ENCODE measurements at places on chromosomes 6 and 20.

DNA sequence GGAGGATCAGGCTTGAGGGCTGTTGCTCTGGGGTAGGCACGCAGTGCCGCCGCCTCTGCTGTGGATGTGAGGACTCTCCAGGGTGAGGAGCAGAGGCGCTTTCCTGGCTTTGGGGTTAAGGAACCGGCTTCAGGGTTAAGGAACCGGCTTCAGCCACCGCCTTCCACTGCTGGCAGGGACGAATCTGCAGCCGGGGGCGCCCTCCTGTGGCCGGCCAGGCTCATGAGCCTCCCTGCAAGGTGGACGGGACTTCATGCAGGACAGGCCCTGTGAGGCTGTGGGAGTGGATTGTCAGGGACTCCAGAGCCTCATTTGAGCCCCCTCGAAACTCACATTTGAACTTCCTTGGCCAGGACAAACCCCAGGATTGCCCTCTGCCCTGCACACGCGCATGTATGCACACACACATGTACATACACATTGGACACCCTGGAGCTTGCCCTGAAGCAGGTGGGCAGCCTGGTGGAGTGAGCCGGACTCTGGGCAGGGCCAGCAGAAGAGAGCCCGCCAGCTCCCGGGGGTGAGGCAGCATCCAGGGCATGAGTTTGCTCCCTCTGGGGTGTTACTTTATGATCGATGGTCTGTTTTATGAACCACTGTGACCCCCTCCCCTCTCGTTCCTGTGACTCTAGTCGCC is 146.9 kb downstream of the PHACTR3 start:
- DNase-seq: peak; percentile 33

GRCh38 chr6:142722012-142722411 is 223.0 kb downstream of the HIVEP2 start:
- no peak for DNase-seq

DNA sequence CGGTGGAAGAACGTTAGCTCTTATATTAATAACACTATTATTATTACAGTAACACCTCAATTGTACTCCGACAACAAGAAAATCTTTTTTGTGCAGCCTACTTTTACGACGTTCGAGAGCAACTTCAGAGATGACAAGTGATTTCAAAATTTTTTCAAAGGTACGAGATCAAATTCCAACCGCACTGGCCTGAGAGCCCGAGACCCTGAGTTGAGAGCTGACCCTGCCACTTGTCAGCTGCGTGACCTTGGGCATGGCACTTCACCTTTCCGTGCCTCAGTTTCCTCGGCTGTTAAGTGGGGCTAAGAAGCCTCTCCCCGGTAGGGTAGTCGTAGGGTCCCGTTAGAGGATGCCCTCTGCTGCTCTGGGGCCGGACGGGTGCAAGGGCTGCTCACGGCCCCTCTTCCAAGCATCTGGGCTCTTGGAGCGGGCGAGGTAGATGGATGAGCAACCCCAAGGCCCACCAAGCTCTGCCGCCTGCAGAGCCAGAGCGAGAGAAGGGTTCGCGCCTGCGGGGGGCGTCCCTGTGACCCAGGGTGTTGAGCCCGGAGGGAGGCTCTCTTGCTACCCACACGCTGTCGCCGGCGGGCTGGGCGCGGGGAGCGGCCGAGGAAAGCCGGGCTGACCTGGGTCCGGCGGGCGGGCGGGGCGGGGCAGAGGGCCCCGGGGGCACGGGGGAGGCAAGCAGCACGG is 510 bp downstream of the NDRG3 start:
- DNase-seq: peak; percentile 16

DNA sequence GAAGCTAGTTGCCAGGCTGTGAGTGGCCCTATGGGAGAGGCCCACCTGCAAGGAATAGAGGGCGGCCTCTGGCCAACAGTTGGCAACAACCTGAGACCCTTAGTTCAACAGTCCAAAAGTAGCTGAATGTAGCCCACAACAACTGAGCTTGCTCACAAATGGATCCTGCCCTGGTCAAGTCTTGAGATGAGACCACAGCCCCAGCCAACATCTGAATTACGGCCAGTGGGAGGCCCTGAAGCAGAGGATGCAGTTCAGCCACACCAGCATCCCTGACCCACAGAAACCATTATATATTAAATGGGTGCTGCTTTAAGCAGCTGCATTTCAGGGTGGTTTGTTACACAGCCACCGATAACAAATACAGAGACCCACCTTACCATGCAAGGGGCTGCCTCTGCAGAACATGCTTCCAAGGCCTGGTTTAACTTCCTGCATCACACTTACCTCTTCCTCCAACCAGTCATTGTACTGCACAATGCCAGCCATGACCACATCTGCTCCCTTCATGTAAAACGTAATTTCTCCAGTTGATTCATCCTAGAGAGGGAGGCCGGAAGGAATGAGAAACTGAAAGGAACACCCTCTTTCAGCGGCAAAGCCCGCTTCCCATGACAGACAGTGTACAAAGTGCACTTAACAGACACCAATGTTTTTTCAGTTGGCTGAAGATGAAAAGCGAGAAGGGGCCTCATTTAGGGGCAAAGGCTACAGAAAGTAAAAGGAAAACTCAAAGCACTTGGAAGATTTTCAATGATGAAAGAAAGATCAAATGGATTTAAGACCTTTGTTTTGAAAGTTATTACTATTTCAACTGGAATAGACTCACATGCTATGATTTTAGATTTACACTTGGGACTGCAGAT is 86.2 kb upstream of the NFATC2 start:
- peak; percentile 93 for DNase-seq

DNA sequence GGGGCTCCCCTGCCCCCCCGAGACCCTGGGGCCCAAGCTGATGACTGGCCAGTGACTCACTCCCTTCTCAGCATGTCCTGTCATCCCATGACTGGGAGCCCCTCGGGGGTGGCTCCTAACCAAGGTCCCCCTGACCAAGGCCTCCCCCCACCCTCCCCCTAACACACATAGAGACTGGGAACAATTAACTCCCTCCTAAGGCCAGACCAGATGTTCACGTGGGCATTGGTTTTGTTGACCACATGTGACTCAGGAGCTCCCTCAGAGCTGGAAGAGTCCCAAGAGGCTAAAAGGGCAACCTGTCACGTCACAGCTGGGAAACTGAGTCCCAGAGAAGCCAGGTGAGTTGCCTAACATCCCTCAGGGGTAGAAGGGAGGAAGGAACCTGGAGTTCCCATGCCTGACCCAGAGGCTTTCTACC is 10.6 kb upstream of the CCN5 start:
- peak; percentile 70 for DNase-seq

DNA sequence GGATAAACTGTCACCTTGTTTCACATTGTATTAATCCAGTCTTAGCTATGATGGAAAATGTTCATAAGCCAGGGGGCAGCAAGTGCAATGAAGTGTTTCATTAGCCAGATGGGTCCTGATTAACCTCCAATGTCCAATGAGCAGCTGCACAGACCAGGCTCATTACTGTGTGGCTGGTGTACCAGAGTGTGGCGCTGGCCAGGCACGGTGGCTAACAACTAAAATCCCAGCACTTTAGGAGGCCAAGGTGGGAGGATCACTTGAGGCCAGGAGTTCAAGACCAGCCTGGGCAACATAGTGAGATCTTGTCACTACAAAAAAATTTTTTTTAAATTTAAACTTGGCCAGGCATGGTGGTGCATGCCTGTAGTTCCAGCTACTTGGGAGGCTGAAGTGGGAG is 201.7 kb upstream of the FOXQ1 start:
- DNase-seq: no peak

- no peak for DNase-seq
These were observed 11.0 kb upstream of the SYNDIG1 start for GRCh38 chr20:24458436-24458835.

DNA sequence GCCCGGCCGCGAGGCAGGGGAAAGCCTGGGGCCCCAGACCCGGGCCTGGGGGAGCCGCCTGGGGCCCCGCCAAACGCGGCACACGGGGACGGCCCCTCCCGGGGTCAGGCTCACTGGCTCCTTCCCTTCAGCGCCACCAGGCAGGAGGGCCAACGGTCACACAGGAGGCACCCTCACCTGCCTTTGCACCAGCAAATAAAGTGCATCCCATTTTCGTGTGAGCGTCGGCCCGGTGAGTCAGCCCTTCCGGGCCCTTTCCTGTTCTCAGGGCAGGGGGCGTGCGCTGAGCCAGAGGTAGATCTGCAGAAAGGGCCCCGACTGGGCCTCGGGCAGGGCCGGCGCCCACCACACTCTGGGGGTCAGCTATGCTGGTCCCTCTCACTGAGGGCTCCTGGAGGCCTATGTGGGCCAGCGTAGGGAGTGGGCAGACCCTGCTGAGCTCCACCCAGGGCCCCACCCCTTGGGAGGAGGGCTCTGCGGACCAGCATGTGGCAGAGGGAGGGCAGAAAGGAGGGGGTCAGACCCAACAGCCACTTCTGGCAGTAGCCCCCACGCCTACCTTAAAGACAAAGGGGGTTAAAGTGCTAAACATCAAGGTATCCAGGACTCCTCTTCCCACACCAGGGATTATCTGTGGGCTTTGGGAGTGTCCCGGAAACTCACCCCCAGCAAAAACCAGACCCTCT is 931 bp upstream of the UCKL1 start:
- DNase-seq: peak; percentile 75

DNA sequence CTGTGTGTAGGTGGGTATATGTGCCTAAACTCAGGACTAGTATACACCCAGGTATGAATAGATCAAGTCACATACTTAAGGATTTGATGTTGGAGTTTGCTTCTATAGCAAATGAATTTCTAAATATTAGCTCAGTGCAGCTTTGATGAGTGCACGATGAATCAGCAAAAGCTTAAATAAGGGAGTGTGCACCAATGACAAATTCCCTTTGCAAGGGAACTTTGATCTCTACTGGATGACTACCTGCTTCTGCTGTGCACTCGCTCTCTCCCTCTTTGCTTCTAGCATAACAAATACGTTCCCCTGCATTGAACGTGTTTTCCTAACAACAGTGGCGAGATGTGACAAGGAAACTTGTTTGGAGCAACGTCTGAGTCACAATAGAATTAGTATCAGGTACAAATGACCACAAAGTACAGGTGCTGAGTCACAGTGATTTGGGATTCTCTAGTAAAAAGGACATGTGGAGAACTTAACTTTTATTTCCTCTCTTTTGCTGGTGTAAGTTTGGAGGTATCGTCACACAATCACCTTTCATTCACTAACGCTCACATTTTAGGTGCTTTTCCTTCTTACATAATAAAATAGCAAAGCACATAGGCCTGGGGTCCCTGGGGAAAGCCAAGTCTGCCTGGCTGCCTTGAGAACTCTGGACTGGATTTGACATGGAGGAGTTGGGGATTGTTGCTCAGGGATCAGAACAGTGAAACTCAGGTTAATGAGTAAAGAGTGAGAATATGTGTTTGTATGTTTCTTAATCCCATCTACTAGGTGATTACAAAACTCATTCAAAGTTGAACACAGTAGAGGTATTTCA is 49.7 kb downstream of the KLHL31 start:
- peak; percentile 56 for DNase-seq

DNA sequence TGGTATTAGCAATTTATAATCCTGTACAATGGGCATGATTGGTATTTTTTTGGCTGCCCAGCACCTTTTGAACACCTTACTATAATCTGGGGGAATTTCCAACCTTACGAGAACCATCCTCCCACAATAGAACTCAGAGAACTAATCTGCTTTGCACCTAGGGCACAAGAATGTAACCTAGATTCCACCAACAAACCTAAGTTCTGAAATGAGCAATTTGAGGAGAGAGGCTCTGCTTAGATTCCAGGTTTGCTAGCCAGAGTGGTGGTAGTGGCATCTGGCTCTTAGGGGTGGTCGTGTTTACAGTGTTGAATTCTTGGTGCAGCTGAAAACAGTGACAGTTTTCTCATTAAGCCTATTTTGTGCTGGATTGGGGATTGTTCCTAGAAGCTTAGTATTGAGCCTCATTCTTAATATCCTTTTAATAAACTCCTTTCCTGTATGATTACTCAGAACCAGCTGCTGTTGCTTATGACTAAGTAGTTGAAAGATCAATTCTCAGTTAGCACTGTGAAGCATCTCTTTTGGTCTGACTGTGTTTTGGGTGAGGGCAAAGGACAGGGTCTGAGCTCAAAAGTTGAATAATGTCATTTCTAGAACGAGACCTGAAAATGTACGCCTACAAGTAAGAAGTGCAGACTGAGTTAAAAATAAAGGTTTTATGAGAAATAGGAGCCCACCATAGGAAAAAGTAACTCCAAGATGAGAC is 385.6 kb downstream of the CDKAL1 start:
- peak; percentile 39 for DNase-seq

- DNase-seq: no peak
These were observed 117.8 kb upstream of the GMDS start for GRCh38 chr6:2363211-2363610.

GRCh38 chr6:44003345-44004061 is 123.7 kb downstream of the MRPL14 start:
- DNase-seq: no peak

GRCh38 chr6:41901882-41902519 is 6.8 kb upstream of the USP49 start:
- peak; percentile 67 for DNase-seq

- no peak for DNase-seq
These were observed 99.0 kb upstream of the CDYL start for GRCh38 chr6:4677011-4677750.

DNA sequence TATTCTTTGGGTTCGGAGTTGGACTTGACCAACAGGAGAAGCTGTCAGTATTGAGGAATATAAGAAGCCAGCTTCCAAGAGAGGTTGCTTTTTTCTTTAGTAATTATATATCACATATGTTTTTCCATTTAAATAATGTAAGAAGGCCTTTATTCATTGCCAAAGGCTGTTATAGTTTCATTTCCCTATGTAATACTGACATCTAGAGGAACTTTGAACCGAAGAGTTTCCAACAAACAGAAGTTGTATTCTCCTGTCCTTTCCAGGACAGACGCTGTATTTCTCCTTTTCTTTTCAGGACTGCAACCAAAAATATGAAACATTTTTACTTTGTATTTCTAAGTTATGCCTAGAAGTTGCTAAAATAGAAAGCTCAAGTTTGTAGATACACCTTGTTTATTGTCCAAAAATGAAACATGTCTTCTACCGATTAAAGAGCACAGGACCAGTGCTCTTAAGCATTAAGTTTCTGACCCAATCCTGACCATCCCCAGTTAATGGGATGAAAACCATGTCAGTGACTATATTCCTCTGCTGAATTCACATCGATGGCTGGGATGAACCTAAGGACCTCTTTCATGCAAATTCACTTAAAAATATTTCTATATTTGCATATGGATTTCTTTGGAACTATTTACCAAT is 55.1 kb downstream of the MYLK4 start:
- DNase-seq: peak; percentile 77

DNA sequence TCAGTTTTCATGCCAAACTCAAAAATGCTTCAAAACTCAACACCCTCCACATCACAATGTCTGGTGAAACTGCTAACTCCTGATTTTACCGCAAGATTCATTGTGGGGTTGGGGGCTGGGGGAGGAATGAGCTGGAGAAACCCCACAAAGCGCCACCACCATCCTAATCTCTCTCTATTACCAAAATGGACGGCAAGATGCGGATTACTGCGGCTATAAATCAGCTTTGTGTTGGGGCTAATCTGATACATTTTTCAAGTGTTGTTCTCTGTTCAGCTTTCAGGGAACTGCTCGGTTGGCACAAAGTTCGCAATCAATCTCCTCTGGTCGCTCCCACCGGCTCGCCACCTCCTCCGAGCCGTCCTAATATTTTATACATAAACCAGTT is 83.7 kb downstream of the TMEM242 start:
- no peak for DNase-seq
